ELF-1 (cell line): ENCODE measurements at places on chromosomes 11 and 22.

DNA sequence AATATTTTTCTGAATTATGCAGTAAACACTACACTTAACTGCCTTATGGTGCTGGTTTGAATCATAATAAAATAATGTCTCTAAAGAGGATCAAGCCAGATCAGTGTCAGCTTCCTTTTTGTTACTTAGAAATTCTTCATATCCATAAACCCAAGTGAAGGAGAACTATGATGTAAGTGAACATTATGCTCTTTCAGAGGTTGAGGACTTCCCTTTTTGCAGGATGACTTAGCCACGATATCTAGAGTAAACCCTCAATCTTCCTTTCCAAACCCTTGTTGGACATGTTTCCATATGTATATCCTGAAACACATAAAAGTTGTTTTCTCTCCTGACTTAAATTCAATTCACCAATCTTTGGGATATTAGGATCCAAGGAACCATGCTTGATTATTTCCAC, 19.1 kb downstream of the OR8D1 start:
- no peak for DNase-seq

DNA sequence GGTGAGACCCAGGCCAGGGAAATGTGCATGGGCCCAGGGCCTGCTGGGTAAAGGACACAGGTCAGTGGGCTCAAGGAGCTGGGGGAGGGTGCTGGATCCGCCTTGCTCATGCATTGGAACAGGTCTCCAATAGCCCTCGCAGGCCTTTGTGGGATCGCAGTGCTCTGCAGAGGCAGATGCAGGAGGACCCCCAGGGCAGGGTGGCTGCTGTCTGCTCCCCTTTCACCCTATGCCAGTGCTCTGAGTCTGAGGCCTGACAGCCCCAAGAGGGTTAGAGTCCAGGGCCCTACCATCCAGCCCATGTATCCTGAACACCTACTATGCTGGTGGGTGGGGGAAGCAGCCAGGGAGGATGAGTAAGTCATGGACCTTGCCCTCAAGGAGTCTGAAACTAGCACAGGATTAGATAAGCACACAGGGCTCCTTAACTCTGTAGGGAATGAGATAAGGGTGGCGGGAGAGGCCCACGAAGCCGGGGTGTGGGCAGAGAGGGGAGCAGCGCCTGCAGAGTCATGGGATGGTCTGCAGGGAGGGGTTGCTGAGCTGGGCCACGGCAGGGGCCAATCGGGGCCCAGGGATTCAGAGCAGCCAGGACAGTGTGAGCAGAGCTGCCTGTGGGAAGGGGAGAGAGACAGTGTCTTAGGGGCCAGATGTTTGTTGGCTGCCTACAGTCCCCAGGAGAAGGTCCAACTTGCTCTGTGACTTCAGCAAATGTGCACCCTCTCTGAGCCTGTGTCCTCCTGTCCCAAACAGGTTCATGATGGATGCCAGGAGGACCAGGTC, 10.5 kb upstream of the EHD1 start:
- DNase-seq: peak; percentile 68

- no peak for DNase-seq
Observed at GRCh38 chr11:704228-704674, 1.8 kb upstream of the EPS8L2 start.

- DNase-seq: no peak
Observed at GRCh38 chr22:30158744-30159500, 78.7 kb downstream of the HORMAD2 start.

GRCh38 chr11:18304745-18305144, 17.2 kb downstream of the HPS5 start:
- no peak for DNase-seq

DNA sequence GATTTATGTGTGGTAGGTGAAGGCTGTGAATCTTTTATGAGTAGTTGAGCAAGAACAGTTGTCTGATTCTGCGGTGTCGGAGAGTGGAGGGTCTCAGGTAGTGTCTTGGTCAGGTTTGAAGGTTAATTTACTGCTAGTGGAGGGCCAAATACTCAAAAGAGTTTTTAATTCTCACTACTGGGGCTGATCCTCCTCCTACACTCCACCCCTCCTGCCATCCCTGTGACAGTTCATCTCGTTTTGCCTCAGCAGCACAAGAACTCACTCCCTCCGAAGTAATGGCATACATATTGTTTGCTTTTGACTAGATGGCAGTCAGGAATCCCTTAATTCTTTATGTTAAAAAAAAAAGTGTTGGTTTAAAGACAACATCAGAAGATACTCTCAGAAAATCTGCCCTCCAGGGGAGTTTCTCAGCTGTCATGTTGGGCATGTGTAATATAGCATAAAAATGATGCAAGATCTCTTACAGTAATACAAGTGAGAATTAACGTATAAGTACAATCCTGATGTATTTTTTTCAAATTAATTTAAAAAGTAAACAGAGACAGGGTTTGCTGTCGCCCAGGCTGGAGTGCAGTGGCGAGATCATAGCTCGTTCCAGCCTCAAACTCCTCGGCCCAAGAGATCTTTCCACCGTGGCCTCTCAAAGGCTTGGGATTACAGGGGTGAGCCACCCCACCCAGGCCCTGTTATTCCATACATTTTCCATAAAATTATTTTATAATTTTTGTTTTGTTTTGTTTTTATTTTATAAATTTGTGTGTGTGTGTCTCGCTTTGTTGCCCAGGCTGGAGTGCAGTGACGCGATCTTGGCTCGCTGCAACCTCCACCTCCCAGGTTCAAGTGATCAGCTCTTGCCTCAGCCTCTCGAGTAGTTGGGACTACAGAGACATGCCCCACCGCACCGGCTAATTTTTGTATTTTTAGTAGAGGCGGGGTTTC, 1.3 kb downstream of the FAR1 start:
- DNase-seq: no peak

DNA sequence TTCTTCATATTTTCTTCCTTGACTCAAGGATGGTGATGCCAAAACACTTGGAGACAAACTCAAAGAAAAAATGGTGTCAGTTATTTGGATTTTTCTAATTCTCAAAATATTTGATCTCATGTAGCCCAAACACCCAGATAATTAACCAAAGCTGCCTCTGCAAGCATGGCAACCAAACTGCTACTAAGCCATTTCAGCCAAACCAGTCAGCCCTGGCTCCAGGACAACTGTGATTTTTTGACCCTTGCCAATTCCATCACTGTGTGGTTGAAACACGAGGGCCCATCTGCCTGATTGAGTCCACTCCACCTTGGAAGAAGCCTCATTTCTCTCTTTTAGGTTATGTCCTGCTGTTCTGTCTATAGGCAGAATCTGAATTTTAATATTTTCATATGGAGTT, 277.4 kb downstream of the BLID start:
- no peak for DNase-seq
